CD4-positive, alpha-beta T cell treated with Interleukin-6 at 100 ng/mL for 8 hours (primary cell): ENCODE measurements at places on chromosomes 6 and 20.

- no peak for DNase-seq
These were observed 102.1 kb downstream of the CEBPB start for GRCh38 chr20:50292591-50293283.

DNA sequence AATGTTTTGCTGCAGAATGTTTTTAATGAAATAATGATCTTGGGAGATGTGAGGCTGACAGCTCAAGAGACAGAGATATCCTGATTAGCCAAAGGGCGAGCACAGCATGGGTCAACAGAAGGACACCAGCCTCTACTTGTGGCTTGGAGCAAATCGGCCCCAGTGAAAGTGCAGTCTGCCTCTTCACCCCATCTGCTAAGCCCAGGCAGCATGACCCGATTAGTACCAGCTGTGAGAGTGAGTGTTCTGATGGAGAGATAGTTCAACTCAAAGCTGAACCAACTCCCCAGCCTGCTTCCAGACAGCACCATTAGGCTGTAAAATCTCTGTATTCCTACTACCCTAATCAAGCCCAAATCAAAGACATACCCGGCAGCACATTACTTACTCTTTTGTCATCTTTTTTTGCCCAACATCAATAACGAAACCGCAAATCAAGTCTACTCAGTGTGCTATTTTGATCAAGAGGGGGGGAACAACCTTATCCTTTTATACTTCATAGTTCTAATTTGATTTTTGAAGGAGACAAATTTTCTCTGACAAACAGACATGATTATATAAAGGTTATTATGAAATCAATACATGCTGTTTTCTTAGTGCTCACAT, 514.1 kb upstream of the NRSN1 start:
- DNase-seq, result no peak

DNA sequence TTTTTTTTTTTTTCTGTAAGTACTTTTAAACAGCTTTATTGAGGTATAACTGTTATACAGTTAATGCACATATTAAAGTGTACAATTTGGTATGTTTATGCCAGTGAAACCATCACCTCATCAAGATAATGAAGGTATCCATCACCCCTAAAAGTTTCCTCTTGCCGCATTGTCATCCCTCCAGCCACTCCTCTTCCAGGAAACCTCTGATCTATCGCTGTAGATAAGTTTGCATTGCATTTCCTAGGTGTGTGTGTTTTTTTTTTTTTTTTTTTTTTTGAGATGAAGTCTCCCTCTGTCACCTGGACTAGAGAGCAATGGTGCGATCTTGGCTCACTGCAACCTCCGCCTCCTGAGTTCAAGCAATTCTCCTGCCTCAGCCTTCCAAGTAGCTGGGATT, 3.1 kb downstream of the SLX4IP start:
- DNase-seq, result no peak

DNA sequence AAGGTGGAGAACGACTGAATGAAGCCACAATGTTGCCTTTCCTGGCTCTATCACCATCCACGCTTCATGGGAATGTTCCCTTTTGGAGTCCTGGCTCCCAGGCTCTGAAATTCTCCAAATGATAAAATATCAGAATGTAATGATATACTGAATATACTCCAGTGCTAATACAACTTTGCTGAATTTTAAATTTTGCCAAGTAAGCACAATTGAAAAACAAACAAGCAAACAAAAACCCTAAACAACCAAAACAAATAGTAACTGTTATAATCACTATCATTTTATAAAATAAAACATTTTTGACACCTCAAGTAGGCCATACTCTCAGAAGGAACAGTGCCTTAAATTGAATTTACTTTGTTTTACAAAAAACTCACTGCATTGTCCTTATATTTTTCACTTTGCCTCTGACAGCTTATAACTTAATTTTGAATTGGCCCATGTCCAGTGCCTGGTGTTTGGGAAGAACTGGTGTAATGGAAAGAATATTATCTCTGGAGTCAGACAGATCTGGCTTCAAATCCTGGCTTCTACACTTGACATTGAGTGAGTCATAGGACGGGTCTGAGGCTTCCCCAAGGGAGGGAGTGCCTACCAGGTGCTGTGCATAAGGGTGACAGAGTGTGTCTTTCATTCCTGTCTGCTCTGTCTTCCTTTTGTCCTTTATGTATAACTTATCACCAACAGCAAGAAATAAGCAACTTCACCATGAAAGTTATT, 698.3 kb downstream of the EPM2A start:
- no peak for DNase-seq

GRCh38 chr6:7546896-7547295, 5.4 kb downstream of the DSP start:
- no peak for DNase-seq

- no peak for DNase-seq
These were observed 474.9 kb upstream of the AGPAT4 start for GRCh38 chr6:161748535-161749416.

DNA sequence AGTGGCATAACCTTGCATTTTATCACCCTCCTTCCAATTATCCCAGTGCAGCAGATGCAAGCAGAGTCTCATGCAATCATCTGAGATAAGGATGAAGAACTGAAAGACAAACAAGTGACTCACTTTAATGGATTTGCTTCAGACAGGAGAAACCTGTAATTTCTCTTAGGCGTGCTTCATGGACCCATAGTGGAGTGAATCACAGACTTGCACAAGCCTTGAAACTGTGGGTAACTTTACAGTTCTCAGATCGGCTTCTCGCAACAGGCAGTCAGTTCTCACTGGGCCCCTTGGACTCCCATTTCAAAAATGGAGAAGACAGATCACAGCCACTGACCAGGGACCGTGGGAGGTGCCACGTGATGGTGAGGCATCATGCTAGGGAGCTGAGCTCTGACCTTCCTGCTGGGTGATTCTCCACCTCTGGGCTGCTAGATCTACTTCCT, at the start of gene ADGRF4:
ADGRF4 (plus strand) TSS at position 239 of the 446 bp plus-strand sequence. CDS start 8,666 bp downstream, outside the sequence.
- no peak for DNase-seq

GRCh38 chr20:44129911-44130718, 56.9 kb downstream of the JPH2 start:
- DNase-seq, result no peak

GRCh38 chr6:1906609-1907008, 296.9 kb downstream of the FOXC1 start:
- DNase-seq, result no peak

DNA sequence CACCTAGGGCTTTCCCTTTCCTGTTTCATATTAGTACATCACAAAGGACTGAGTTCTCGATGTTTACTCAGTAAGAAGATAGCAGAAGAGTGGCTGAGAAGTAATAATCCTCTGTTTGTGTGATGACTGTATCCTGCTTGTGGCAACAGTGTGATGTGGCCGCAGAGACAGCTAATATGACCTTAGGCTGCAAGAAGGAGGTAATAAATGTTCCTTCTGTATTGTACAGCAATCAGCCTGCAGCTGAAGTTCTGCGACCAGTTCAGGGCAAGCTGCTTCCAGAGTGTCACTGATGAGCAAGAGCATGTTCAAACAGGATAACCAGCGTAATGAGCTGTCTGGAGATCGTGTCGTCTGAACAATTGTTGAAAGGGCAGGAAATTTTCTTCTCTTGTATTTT, 70.9 kb downstream of the OPN5 start:
- DNase-seq, result no peak

DNA sequence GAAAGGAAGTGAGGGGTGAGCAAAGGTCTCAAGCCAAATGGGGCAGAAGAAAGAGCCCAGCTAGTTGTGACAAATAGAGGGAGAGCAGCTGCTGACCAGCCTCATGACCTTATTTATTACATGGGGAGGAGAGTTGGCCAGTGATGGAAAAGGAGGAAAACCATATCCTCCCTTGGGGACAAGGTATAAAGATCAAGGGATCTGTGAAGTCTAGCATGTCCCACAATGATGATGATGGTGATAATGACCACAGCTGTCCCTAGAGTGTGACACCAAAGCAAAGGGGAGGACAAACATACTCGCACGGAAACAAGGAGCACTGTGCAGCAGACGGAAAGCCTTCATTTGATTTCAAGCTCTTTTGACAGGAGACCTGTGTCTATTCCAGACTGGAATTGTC, 190.4 kb upstream of the MCHR2 start:
- DNase-seq, result no peak

- no peak for DNase-seq
These were observed 107.1 kb downstream of the ZDHHC14 start for GRCh38 chr6:157488058-157488457.

DNA sequence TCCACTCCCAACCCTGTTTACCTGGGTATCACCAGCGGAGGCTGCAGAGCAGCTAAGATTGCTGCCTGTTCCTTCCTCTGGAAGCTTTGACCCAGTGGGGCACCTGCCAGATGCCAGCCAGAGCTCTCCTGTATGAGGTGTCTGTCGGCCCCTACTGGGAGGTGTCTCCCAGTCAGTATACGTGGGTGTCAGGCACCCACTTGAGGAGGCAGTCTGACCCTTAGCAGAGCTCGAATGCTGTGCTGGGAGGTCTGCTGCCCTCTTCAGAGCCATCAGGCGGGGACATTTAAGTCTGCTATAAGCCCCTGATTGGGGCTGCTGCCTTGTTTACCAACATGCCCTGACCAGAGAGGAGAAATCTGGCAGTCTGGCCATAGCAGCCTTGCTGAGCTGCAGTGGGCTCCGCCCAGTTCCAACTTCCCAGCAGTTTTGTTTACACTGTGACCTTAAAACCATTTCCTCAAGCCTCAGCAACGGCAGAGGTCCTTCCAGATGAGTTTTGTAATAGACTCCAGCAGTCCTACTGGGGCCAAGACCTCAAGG, 2.8 kb downstream of the RAET1E start:
- no peak for DNase-seq
